ENCODE measurements at places on chromosomes 5 and 9.
A peak's percentile ranks its signal among the peaks of the same experiment; 100 is the strongest.

- DNase-seq: peak; percentile 47
These were observed 11.7 kb upstream of the OR1J2 start for GRCh38 chr9:122498883-122499288.

- DNase-seq: no peak
These were observed 32.2 kb downstream of the EXD3 start for GRCh38 chr9:137390553-137391410.

GRCh38 chr9:91148306-91148705, 213.4 kb downstream of the AUH start:
- peak; percentile 22 for DNase-seq

- DNase-seq: no peak
These were observed 90.3 kb upstream of the PHYKPL start for GRCh38 chr5:178322736-178323540.

GRCh38 chr5:135133698-135134515, 99.9 kb upstream of the PITX1 start:
- DNase-seq: no peak

GRCh38 chr9:113919871-113920270, 43.8 kb downstream of the ZNF618 start:
- DNase-seq: no peak

- peak; percentile 83 for DNase-seq
These were observed 30.4 kb downstream of the JADE2 start for GRCh38 chr5:134555890-134556311.

- no peak for DNase-seq
These were observed 299.4 kb downstream of the ZSWIM6 start for GRCh38 chr5:61631438-61631941.

DNA sequence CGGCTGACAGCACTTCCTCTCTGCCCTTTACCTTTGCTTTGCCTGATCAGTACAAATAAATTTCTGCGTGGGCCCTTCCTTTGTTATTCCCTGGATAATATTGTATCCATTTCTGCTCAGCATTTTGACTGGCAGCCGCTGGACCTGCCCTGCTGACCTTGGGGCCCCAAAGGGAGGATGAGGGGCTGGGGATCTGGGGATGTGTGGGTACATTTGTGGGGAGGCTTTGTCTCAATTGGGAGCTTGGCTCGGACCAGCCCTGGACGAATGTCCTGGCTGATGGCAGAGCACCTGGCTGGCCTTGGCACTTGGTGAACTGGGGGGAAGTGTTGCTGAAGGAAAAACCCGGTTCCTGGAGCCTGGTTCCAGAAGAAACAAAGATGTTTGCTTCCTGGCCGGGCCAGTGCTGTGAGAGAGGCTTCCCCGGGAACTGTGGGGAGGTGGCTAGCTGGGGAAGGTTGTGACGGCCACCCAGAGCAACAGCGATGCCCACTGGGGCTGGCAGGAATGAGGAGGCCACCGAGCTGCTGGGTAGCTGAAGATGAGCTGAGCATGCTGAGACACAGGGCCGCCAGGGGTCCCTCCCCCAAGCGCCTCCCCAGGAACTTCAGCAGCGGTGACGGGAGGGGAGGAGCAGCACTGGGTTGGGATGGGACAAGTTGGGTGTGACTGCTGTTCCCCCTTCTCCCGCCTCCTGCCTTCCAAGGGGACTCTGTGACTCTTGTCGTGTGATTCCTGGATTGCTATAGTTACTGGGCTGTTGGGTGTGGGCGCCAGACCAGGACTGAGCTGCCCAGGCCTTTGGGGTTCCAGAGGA, 8.4 kb downstream of the LMX1B start:
- no peak for DNase-seq

DNA sequence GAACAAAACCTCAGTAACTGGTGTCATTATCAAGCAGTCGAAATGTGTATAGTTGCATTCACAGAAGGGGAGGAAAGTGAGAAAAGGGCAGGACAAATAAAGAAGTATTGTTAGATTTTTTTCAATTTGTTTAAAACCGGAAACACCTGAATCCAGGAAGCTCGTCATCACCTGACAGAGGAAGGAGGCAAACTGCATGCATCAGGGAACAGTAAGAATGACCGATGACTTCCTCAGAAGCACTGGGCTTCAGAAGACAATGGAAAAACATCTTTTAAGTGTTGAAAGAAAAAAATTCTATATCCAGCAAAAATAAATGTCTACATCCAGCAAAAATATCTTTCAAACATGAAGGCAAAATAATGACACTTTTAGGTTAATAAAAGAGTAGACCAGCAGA, 29.5 kb downstream of the PLEKHG4B start:
- no peak for DNase-seq

GRCh38 chr9:91103931-91104330, 257.8 kb downstream of the AUH start:
- no peak for DNase-seq

DNA sequence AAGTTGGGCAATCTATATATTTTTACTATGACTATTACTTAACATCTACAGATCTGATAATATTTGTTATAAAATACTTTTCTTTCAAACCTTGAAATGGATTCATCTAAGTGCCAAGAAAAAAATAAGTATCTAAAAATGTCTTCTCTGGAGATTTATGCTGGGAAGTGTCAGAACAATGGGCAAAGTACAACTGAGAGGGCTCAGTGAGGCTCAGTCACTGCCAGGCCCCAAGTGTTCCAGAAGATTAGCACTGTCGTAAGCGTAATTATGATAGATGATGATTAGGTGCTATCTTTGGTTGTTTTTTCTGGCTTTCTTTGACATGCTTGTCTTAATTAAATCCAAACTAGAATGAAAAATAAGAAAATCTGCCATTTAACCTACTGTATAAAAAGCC, 72.2 kb upstream of the ADAMTS19 start:
- DNase-seq: no peak

GRCh38 chr9:112726428-112726827, 8.5 kb upstream of the INIP start:
- DNase-seq: no peak

- no peak for DNase-seq
These were observed 97.6 kb upstream of the CTSL start for GRCh38 chr9:87628346-87628745.

GRCh38 chr5:102975045-102975444, 144.9 kb downstream of the GIN1 start:
- no peak for DNase-seq

DNA sequence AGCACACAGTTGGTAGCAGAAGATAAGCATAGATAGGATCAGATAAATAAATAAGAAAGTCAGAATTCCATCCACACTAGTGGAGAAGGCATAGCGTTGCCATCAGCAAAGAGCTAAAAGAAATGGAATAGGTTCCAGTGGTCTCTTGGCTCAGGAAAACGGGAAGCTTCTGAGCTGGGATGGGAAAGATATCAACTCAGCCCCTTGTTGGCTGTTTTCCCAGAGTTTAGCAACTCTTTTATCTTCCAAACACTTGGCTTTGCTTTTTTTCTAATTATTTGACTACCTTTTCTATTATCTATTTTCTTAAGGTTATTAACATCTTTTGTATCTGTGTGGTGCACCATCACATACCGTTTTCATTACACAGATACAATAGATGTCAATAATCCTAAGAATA, 445.7 kb upstream of the TRPC7 start:
- no peak for DNase-seq

DNA sequence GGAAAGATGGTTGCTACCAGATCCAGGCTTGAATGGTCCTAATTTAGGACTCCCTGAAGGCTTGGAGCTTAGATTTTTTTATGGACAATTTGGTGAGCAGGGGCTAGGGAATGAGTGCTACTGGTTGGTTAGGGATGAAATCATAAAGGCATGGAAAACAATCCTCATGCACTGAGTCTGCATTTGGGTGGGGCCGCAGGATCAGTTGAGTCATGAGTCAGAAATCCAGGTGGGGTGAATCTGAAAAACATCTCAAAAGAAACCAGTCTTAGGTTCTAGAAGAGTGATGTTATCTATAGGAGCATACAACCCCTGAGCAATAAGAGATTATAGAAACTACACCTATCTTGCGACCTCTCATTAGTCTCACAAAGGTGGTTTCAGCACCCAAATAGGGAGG, 300.0 kb downstream of the KIF4B start:
- DNase-seq: no peak

- DNase-seq: peak; percentile 40
These were observed at the start of gene MVB12B for GRCh38 chr9:126326228-126327005. TSS of gene MVB12B (plus strand) at chr9:126326829. CDS start at chr9:126326930, 101 bp downstream.

DNA sequence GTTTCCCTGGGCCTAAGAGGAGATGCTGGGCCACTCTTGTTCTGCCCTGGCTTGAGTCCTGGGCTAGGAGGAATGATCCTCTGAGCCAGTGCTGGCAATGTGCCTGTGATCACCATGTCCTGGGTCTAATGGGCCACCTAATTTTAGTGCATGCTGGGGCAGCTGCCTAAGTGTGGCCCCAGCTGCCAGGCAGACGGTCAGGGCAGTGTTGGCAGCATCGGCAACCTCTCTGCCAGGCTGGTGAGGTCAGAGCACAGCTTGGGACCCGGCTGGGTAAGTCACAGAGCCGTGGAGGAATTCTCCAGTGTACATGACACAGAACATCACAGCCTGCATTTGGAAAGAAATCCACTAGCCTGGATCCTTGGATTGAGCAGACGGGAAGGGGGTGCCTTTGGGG, 21.4 kb upstream of the PITX1 start:
- DNase-seq: no peak

GRCh38 chr9:127218818-127219217, 45.8 kb upstream of the GARNL3 start:
- no peak for DNase-seq

DNA sequence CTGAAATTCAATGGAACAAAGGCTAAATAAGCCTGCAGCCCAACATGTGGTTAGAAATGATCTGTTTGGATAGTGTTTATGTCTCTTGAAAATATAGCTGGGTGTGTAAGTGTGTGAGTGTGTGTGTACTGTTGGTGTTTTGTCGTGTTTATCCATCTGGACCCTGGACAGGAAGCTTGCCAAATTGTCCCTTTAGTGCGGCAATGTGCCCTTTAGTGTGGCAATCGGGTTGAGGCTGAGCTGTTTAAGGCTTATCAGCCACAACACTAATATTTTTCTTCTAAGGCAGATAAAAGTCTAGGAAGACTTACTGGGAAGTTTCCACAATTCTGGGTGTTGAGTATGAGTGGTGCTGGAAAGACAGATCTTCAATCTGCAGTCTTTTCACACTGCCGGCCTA, 180.2 kb downstream of the YTHDC2 start:
- no peak for DNase-seq

Data from activated CD8-positive, alpha-beta T cell treated with anti-CD3 and anti-CD28 coated beads, Interleukin-2, amount 10 ng/mL, durations not matched to agents 7 days and 5 days (primary cell).